ENCODE measurements at places on chromosomes 12 and 14. TPM values are rescaled to one million over a fixed set of nuclear protein-coding genes. Genes with fewer than 3 reads are reported as not detected.

The CD63 gene
- 174 TPM for total RNA-seq

- H3K4me1 ChIP-seq, result no peaks in the 10 kb centered on the region
- no peaks in the 10 kb centered on the region for H3K36me3 ChIP-seq
These were observed 8.3 kb upstream of the ERBB3 start for GRCh38 chr12:56071648-56072047.

The CHGA gene
- total RNA-seq, result not detected

The TMPRSS12 gene
- not detected for total RNA-seq

DNA sequence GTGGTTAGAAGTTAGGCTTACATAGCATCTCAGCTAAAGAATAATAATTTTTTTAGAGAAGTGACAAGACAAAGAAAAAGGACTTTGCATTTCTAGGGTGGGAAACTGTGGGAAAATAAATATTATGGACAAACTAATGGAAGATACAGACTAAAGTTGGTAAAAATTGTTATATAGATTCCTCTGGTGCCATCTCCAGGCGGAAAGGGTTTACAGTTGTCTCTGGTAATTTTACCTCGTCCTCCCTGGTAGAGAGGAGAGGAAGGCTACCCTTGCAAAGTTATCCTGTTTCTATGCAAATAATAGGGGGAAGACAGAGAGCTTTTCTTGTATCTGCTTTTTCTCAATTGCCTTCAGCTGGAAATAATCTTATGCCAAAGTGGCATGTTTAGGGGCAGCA, 5.2 kb downstream of the OR11G2 start:
- no peak overlapping the region for H3K4me3 ChIP-seq
- H3K27ac ChIP-seq, result no peak overlapping the region
- no peaks in the 10 kb centered on the region for H3K36me3 ChIP-seq
- no peak for DNase-seq

DNA sequence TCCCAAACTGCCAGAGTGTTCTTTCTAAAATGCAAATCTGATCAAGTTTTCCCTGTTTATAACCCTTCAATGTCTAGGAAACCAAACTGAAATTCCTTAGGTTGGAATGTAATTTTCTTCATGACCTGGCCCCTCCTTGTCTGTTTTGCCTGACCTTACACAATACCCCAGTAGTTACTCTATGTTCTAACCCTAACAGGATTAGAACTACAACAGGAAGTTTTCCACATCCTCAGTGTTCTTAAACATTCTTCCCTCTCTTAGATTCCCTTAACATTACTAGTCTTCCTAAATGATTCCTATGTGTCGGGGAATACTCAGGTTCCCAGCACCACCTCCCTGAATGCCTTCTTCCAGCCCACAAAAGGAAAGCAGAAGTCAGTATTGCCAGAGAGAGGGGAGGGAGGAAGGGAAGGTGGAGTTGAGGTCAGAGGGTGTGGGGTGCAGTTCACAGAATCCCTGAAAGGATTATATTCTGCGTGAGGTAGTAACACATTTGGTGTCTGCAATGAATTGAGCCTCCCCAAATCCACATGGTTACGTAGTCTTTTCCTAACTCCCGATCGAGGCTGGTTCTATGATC, 72.6 kb downstream of the BBS10 start:
- H3K36me3 ChIP-seq, result no peaks in the 10 kb centered on the region
- no peaks in the 10 kb centered on the region for H3K27me3 ChIP-seq
- no peak overlapping the region for H3K27ac ChIP-seq
- no peak overlapping the region for H3K4me3 ChIP-seq
- DNase-seq, result no peak
- no peaks in the 10 kb centered on the region for H3K4me1 ChIP-seq

The SRP54 gene
- 61.4 TPM for total RNA-seq

GRCh38 chr12:85697003-85697402, 139.2 kb downstream of the RASSF9 start:
- no peaks in the 10 kb centered on the region for H3K27me3 ChIP-seq
- no peaks in the 10 kb centered on the region for H3K36me3 ChIP-seq
- H3K4me3 ChIP-seq, result no peak overlapping the region
- no peaks in the 10 kb centered on the region for H3K4me1 ChIP-seq

- H3K4me1 ChIP-seq, result peaks cover 7% of the 10 kb centered on the region
- DNase-seq, result no peak
- no peaks in the 10 kb centered on the region for H3K27me3 ChIP-seq
- H3K27ac ChIP-seq, result peak overlapping the region; percentile 78
- H3K4me3 ChIP-seq, result peak overlapping the region; percentile 87
These were observed 489 bp upstream of the EML5 start for GRCh38 chr14:88793259-88793625.

DNA sequence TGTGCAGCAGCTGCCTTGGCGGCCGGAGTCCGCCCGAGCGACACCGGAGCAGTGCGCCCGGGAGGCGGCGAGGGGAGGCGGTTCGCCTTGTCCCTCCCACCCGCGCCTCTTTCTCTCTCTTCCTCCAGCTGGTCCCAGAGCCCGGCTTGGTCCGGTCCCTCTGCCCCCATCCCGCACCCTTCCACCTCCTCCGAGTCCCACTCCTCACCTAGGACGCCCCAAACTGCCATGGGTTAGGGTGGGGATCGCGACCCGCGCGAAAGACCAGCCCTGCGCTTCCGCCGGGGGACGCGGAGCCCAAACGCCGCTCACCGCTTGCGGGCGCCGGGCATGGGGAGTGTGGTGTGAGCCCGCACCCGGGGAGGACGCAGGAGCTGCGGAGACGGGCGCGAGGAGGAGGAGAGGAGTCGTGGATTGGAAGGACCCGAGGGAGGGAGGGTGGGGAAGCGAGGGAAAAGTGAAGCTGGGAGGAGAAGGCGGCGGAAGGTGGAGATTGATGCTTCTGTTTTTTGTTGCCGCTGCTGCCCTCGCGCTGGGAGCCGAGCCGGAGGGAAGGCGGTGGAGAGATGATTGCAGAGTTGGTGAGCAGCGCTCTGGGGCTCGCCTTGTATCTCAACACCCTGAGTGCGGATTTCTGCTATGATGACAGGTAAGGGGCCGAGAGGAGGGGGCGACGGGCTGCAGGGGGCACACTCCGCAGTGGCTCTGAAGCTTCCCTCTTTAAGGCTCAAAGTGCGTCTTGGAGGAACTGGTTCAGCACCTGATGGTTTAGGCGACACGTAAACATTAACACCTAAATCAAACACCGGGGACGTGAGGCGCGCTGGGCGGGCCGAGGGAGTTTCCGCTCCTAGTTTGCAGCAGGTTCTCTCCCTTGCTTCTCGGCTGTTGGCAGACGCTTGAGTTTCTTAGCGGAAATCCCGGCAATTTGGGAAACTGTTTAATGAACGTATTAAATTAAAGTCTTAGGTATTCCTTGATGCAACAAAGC, 610 bp downstream of the TMTC2 start:
- peak overlapping the region; percentile 81 for H3K27ac ChIP-seq
- peaks cover 5% of the 10 kb centered on the region for H3K36me3 ChIP-seq
- no peaks in the 10 kb centered on the region for H3K4me1 ChIP-seq

DNA sequence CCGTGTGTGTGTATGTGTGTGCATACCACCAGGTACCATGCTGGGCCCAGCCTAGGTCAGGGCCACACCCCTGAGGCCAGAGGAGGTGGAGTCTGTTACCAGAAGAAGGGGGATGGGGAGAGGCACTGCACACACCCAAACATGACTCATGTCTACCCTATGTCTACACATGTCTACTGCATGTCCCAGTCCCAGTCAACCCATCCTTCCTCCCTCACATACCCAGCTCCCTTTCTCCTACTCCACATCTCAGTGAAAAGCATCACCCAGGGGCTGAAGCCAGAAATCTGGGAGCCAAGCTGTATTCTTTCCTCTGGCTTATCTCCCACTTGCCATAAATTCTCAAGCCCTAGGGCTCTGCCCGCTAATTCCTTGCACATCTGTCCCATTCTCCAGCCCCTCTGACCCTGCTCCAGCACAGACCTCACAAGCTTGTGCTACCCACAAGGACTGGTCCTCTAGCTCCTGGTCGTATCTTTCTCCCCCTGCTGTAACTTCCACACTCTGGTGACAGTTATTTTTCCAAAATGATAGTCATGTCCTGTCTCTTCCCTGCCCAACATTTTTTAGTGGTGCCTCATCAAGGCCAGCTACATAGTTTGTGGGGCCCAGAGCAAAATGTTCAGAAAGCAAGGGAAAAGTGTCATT, 18.0 kb upstream of the APPL2 start:
- no peaks in the 10 kb centered on the region for H3K36me3 ChIP-seq
- H3K27me3 ChIP-seq, result no peaks in the 10 kb centered on the region
- no peak overlapping the region for H3K4me3 ChIP-seq

DNA sequence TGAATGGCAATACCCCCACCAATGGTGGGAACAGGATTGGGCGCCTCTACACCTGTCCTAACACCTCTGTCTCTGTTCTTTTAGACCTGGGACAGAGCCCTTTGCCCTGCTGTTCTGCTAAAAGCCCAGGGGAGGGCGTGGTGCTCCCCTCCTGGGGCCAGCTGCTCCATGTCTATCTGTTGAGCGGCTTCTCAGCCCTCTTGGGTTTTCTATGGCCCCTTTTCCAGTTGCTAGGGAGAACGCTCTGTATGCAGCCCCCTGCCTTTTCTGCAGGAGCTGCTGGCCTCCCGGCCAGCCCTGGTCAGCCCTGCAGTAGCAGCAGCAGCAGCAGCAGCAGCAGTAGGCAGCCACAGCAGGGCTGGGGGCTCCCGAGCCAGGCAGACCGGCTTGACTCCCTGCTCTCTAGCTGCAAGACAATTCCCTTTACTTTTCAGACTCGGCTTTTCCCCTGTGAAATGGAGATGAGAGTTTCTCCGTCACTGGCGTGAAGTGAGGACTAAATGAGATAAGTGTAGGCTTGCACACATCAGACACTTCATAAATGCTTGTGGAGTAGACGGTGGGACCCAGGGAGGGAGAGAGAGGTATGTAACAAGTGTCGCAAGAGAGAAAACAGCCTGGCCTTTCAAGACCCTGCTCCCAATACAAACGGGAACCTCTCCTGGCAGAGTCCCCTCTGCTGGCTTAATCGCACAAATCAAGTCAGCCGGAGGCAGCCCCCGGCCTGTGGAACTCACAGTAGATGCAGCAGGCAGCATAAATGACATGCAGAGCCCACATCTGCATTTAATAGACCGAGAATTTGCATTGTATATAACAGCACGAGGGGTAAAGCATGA, 1.0 kb downstream of the RTL1 start:
- no peaks in the 10 kb centered on the region for H3K36me3 ChIP-seq
- H3K27me3 ChIP-seq, result no peaks in the 10 kb centered on the region
- no peak overlapping the region for H3K27ac ChIP-seq
- no peak overlapping the region for H3K4me3 ChIP-seq
- DNase-seq, result no peak

GRCh38 chr12:6323995-6324711, 13.7 kb downstream of the PLEKHG6 start:
- peaks cover 17% of the 10 kb centered on the region for H3K36me3 ChIP-seq
- H3K4me3 ChIP-seq, result no peak overlapping the region
- no peaks in the 10 kb centered on the region for H3K27me3 ChIP-seq
- DNase-seq, result no peak

DNA sequence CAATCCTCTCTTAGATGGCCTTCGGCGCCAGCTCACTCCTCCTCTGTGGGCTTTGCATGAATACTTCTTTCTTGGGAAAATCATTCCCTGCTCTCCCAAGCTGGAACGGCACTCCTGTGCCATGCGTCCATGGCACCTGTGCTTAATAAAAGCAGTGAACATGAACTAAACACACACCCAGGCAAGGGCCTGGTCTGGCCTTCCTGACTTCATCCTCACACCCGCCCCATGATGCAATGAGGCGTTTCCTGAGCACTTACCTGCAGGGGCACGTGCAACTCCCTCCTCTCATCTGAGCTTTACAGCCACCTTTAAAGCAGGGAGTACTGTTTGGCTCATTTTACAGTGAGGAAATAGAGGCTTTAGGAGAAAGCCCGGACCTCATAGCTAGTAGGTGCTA, 219.8 kb downstream of the SLC41A2 start:
- DNase-seq, result no peak
- H3K4me3 ChIP-seq, result no peak overlapping the region

DNA sequence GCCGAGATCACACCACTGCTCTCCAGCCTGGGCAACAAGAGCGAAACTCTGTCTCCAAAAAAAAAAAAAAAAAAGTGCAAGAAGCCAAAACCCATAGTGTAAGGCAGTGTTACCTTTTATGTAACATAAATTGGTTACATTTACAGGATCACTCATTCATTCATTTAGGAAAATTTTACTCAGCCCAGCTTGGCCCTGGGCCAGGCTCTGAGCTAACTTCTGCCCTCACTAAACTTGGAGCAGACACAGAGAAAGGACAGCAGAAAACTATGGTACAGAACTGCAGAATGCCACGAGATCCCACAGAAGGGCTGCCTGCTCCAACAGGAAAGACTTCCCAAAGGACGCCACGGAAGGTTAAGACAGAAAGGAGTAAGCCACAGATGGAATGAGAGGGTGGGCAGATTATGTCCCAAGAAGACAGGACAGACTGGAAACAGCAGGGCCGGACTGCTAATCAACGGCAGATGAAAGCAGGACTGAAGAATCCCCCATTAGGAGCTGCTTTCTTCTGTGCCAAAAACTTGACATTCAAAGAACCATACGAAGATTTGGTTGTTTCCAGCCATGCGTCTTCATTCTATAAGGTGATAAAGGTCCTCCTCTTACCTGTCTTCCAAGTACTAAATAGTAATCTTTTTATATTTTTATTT, 18.9 kb downstream of the PPP1R13B start:
- DNase-seq, result no peak
- H3K4me3 ChIP-seq, result no peak overlapping the region
- H3K4me1 ChIP-seq, result no peaks in the 10 kb centered on the region
- no peaks in the 10 kb centered on the region for H3K27me3 ChIP-seq
- H3K27ac ChIP-seq, result no peak overlapping the region

The GPD1 gene
- total RNA-seq, result 0.51 TPM

- no peak overlapping the region for H3K27ac ChIP-seq
- no peaks in the 10 kb centered on the region for H3K4me1 ChIP-seq
- no peak for DNase-seq
- no peaks in the 10 kb centered on the region for H3K27me3 ChIP-seq
These were observed 253.0 kb upstream of the PPFIA2 start for GRCh38 chr12:82012176-82012575.

The CACNA2D4 gene
- total RNA-seq, result 9.5 TPM
